Activated CD8-positive, alpha-beta memory T cell treated with anti-CD3 and anti-CD28 coated beads for 48 hours (primary cell): ENCODE measurements at places on chromosomes 2 and 18.

GRCh38 chr18:58697146-58697545, 25.9 kb downstream of the MALT1 start:
- DNase-seq: no peak

GRCh38 chr18:38007676-38008330, 442.2 kb upstream of the CELF4 start:
- DNase-seq: no peak

GRCh38 chr2:219576505-219577388, 4.6 kb downstream of the INHA start:
- no peak for DNase-seq

DNA sequence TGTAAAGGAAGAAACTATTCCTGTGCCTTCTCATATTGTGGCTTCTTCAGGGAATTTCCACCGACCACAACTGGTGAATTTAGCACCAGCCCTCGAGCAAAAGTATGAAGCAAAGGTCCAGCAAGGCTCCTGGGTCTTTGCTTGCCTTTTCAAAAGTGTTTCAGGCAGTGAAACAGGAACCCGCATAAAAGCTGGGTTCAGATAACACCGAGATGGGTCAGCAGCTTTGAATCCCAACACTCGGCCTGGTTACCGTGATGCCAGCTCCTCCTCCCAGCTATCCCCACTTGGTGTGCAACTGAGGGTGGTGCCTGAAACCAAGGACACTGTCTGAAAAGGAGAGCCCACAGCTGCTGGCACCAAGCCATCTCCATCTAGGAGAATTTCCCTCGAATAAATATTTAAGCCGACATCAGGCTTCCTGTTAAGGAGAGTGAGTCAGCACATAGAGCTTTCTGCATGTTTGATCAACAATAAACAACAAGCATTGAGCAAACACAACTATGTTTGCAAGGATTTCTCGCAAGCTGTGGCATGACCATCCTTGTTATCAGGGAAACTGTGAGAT, 69.5 kb downstream of the ANTXR1 start:
- no peak for DNase-seq

DNA sequence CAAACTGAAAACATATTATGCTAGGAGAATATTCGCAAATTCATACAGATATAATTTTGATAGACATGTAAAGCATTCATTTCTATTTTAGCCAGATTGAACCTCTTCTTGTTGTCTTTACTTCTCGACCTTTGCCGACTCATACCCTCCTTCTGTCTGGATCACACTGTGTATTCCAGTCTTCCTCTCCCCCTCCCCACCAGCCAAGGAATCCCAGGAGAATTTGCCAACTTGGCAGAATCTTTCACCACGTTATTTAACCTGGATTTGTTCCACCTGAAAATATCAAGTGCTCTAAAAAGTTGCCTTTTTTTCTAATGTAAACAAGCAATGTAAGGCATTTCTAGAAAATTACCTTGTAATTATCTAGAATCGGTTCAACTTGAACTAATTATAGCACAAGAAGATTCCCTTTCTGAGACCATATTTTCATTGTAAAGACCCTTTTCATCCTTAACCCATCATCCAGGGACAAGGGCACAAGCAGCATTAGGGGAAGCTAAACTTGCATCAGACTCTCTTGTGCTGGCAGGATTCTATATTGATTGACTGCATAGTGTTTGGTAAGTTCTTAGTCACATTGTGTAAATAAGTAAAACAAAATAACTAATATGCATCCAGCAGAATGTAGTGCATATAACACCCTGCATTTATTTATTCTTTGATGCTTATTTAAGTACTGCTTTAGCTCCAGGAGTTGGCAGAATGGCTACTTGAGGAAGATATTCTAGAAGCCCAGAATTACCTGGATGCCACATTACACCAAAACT, 1328.7 kb upstream of the NXPH2 start:
- DNase-seq: no peak

DNA sequence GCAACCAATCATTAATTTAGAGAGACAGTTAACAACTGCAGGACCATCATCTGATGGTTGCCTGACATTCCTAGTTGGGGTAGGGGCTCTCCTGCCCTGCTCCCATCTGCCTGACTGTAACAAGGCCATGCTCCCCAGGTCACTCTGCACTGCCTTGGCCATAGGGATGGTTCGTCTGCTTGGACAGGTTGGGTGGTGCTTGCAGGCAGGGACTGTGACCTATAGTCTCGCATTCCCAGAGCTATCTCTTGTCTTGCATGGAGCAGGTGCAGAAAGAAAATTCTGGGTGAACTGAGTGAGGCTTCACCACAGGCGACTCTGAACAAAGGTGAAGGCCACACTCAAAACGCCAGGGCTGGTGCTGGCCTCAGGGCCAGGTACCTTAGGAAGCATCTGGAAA, 64.7 kb downstream of the EMILIN2 start:
- DNase-seq: no peak

DNA sequence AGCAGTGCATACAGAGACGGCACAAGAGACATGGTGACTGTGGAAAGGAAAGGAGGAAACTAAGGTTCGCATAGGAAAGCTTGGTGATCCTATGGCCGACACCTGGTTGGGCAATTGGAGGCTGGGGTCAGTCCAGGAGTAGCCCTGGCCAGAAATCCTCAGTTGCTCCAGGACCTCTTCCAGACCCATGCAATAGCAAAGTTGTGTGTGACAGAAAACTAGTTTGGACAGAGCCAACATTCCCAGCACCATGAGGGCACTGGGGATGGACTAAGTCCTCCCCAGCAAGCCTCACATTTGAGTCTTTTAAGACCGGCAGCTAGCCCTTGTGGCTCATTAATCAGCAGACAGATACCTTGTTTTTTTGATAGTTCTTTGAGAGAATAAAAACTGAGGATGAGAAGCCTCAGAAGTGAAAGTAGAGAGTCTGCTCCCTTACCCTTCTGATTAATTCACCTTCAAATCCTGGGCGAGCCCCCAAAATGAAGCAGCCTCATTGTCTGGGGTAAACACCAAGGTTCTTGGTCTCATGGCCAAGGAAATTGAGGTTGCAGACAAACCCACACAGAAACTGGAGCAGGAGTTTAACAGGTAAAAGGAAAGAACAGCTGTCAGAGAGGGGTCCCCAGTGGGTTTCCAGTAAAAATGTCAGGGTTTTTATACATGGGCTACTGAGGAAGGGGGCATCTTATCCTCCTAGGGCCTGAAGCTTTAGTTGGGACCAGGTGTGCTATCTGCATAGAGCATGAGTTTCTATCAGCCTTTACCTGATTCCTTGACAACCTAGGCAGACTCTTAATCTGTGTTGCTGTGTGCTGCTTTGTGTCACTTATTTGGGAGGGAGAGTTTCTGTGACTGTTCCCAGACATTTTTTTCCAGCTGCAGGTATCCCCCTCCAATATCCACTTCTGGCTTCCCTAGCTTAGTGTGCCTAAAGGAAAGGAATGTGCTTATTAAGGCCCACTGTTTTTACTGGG, 39.1 kb downstream of the STK17B start:
- DNase-seq: peak; percentile 41

DNA sequence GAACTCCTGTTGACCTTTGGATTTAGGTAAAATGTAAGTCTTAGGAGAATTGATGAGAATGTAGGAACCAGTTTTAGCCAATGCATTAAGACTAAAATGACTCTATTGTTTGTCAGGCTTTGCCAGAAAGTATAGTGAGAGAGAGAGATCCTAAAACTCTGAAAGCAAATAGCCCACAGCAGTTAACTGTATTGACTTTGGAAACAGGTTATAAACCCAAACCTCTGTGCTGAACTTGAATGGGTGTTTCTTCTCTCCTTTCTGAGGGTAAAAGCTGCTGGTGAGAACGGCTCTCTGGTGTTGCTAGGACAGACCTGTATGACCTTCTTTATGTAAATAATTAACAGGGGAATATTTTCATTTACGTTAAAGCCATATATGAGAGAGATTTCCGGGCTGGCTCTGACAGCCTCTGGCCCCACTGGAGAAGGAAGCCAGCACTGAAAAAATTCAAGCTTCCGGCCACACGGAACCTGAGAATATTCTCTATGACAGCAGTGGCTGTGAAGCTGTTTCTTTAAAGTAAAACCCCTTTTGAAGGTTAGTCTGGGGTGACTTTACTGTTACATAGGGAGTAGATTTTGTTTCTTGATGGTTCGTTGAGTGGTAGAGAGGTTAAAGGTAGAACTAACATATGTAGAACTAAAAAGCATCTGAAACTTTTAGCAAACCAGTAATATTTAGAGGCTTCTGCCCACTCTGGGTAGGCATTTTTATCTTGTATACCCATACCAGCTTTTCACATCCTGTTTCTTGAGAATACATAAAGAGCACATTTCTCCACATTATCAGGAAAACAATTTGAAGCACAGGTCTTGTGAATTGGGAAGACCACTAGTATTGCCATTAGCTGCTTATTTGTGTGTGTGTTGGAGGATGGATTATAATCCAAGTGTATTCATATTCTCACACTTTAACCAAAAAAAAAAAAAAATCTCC, 123.8 kb downstream of the SPTBN1 start:
- no peak for DNase-seq

DNA sequence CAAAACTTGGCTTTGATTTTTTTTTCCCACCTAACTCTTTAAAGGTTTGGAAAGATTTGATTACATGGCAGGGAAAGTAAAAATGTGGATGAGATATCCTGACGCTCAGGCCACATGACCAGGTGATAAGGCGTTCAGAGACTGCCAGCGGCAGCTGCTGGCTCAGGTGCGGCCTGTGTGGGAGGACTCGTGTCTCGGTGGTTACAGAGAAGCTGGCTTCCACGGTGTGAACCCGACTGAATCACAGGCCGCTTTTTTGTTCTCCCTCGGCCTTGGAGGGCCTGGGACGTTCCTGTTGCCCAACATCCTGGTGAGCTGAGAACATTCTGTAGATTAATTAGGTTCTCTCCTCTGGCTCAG, 124.2 kb upstream of the ZNF516 start:
- DNase-seq: no peak

DNA sequence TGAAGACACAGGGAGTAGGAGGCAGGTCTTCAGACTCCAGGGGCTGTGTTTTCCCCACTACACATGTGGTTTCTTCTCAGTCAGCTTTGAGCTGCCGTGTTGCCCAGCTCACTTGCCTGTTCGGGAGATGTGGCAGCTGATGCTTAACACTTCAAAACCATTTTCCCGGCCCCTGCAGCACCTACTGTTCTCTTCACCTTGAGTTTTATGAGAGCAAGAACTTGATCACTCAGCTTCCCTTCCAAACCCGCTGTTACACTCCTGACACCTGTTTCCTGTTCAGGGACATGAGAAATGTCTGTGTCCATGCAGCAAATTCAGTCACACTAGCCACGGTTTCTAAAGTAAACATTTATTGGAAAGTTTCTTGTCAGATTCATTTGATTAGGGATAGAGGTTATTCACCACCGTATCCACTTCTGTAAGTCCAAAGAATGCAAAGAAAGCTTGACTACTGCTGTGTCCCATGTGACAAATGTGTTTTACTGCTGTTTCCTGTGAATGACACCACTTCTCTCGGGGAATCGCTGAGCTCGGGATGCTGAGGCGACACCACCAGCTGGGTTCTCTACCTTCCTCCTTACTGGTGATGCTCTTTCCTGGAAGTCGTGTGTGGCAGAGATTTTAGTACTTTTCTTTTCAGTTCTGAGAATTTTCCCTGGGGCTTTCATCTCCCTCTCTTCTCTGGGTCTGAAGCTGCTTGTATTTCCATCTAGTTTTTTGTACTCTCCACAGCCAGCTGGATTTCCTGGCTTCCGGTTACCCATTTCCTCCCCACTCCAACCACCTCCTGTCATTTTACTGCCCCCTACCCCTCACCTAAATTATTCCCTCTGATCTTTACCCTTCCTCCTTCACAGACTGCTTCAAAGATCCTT, 91.7 kb downstream of the KLF7 start:
- DNase-seq: no peak

GRCh38 chr18:5914951-5915350, 19.6 kb upstream of the TMEM200C start:
- DNase-seq: no peak

GRCh38 chr18:62784966-62785413, 69.6 kb downstream of the PHLPP1 start:
- DNase-seq: no peak

DNA sequence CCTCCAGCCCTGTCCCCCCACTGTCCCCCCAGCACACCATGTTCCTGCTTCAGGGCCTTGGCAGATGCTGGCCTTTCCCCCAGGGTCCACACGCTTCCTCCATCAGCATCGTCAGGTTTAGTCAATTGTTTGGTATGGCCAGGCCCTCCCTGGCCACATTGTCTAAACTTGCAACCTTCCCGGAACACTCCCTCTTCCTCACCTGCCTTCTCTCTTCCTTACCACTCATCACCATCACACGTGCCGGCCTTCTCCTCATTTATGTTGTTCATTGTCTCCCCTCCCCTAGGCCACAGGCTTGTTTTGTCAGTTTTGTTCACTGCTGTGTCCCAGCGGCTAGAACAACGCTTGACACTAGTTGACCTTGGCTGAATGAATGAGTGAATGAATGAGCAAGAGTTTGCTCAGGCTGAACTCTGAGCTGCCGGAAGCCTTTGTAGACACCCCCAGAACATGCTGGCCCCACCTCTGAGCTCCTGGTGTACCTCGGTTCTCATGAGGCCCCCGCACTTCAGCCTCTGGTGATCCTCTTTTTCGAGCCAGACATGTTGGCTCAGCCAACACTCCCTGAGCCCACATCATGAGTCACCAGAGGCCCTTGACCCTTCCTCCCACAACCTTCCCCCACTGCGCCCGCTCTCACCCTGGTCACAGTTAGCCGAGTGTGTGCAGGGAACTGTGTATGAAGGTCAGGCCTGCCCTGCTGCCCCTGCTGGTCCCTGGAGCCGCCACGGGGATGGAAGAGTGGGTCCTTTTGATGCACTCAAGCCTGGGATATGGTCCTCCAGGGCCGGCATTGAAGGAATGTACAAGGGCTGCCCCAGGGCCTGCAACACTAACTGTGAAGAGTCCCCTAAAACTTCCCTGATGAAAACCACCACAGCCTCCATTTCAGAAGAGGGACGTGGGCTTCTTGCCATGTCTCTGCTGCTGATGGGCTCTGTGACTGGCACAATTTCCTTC, 57.5 kb downstream of the HS1BP3 start:
- no peak for DNase-seq

DNA sequence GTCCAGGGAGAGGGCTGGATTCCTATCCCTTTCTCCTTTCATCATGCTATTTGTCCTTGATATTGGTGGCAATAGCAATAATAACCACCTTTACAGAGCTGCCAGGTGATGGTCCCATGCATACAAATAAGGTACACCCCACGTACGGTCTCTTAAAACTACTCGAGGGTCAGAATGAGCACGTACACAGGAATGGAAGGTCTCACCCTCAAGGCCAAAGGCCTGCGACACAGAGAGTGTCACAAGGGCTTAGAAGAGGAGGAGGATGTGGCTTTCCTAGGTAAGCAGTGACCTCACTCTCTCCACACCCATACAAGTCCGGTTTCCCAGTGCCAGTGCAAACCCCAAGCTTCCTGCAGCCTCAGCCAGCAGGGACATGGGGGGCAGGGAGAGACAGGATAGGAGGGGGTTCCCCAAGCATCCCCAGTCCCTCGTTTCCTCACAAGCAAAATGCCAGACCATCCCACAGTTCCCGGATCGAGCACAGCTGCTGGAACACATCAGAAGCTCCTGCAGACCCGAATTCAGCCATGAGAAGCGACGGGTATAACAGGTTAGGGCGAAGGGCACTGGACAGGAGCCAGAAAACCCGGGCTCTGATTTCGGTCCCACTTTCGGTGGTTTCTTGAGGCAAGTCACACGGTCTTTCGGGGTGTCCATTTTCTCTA, 49.2 kb downstream of the PLB1 start:
- no peak for DNase-seq
